Left renal cortex interstitium (tissue), 4 donors: ENCODE measurements at places on chromosomes 7 and 10. TPM values are rescaled to one million over a fixed set of nuclear protein-coding genes. Genes with fewer than 3 reads are reported as not detected.

The CEP41 gene
- 31.6 TPM for polyA plus RNA-seq

The HELLS gene
- 23.6 TPM for polyA plus RNA-seq

The HOXA7 gene
- polyA plus RNA-seq: 33.9 TPM

The HOXA2 gene
- 13.6 TPM for polyA plus RNA-seq

DNA sequence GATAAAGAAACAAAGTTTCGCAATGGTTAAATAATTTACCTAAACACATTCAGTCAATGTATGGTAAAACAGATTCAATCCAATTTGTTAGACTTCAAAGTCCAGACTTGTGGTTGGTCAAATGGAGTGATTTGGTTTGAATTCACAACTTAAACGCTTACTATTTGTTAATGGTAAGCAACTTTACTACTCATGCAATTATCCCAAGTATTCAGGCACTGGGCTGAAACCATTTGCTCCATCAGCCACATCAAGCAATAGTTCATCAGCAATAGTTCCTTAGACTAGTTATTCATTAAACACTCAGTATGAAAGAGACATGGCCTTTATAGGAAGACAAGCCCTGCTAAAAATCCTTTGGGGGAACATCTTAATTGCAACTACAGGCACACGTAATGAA lies 253.0 kb downstream of the AGMO start:
- no peak for DNase-seq

- no peak for DNase-seq
These were observed 594.9 kb upstream of the IGFBP3 start for GRCh38 chr7:46515844-46516590.

DNA sequence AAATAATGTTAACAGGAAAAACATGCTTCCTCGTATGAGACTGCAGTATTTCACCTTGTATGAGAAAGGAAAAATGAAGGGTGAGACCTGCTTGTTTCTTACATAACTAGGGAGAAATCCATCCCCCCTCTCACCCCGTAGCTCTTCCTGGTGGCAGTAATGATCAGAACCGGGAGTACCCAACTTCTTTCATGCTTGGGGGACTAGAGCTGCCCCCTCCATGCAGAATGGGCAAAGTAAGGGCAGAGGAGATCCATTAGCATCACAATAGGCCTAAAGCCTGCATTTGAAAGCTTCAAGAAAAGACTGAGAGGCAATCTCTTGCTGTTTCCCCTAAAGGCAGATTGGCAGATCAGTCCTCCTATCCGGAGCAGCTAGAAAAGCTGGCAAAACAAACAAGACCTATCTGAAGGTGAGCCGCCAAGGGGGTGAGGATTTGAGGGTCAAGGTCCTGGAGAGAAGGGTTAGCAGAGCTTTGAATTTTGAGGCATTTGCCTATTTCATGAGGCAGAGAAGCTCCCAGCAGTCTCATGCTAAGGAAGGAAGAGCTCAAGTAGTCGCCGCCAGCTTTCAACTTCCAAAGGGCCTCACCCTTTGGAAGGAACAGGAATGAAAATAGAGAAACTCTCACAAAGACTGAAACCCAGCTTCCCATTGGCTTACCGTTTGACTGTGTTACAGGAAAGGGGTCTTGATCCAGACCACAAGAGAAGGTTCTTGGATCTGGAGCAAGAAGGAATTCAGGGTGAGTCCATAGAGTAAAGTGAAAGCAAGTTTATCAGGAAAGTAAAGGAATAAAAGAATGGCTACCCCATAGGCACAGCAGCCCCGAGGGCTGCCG lies 36.2 kb downstream of the BAG3 start:
- DNase-seq: no peak

DNA sequence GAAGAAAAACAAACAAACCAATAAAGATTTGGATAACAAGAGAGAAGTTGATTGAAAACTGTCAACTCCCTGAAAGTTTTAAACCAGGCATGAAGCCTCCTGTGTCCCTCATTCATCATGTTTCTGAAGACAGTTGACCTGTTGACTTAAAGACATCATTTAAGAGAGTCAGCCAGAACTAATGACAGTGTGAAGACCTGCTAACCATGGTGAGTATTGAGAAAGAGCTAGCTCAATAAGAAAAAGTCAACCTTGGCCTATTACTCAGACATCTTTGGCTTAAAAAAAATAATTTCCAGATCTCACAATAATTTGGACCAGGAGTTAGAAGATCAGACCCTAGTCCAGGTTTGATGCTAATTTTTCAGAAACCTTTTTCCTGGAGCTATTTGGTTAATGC lies 45.3 kb upstream of the ANKRD1 start:
- no peak for DNase-seq

DNA sequence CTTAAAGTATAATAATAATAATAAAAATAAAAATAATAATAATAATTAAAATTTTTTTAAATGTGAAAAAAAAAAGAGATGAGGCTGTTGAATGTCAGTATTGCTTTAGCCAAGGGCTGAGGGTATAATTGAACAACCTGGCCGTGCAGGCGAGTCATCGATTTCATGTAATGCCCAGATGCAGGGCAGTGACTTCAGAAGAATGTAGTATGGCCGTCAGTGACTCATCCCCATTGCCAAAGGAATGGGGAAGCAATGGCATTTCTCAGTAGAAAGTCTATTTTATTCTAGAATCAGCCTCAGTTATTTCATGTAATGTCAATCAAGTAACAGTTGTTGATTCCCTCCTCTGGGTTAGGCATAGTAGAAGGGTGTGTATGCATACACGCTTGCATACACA lies 516.4 kb downstream of the GLRX3 start:
- DNase-seq: no peak
